ENCODE measurements at places on chromosomes 11 and 22. TPM values are rescaled to one million over a fixed set of nuclear protein-coding genes. Genes with fewer than 3 reads are reported as not detected.
A peak's percentile ranks its signal among the peaks of the same experiment; 100 is the strongest.

DNA sequence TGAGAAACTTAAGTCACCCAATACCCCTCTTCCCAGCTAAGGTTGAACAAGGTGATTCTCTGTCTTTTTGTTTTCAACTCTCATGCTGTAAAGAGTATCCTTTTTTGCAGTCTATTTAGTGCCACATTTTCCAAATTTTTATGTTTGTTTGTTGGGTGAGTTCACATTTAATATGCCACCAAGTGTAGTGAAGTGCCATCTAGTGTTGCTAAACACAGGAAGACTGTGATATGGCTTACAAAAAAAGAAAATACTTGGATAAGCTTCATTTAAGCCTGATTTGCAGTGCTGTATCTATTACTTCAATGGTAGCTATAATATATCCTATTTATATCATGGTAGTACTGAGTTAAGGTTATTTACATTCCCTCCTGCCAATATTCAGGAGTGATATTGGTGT lies 319.2 kb upstream of the CHORDC1 start:
- DNase-seq: no peak

Gene RAG1
- polyA plus RNA-seq: 0.07 TPM

GRCh38 chr11:128146926-128147605 lies 440.3 kb downstream of the ETS1 start:
- no peak for DNase-seq

DNA sequence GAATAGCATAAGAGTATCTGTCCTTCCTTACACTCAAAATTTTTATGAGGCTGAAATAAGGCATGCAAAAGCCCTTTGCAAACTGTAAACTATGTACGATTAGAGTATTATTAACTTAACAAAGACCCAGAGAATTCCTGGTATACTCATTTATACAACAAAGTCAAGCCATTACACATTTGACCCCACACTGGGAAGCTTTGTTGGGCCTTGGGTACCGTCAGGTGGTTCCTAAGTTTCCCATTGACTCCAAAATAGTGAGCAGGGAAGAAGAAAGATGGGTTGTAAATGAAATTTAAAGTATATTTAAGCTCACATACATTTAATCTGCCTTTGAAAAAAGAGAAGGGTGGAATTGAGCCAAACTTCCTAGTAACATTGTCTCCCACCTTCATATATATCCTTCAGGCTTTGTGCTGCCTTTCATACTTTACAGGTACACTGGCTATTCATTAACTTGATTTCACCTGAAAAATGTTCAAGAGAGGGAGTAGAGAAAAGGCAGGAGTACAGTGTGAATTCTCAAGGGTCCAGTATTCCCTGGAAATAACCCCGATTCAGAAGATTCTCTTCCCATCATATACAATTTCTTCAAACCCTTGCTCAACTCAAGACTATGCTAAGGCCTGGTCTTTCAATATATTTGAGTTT lies 68.6 kb downstream of the SOX6 start:
- DNase-seq: no peak

Gene ANAPC15
- 27.7 TPM for polyA plus RNA-seq

- DNase-seq: no peak
These were observed 17.9 kb downstream of the NAP1L4 start for GRCh38 chr11:2974272-2974671.

DNA sequence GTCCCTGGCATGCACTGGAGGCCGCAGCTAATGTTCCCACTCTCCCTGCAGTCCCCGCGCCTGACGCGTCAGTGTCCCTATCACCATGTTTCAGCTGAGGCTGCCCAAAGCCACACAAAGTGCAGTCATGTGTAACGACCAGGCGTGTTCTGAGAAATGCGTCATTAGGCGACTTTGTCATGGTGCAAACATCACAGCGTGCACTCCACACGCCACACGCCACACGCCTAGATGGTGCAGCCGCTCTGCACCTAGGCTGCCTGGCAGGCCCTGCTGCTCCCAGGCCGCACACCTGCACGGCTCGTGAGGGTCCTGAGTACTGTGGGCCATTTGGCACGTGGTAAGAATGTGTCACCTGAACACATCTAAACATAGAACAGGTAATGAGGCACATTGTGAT lies 2.4 kb downstream of the CRELD2 start:
- DNase-seq: peak; percentile 32

Gene MB
- polyA plus RNA-seq: not detected

GRCh38 chr11:117431436-117431835 lies 103.8 kb downstream of the CEP164 start:
- DNase-seq: no peak

DNA sequence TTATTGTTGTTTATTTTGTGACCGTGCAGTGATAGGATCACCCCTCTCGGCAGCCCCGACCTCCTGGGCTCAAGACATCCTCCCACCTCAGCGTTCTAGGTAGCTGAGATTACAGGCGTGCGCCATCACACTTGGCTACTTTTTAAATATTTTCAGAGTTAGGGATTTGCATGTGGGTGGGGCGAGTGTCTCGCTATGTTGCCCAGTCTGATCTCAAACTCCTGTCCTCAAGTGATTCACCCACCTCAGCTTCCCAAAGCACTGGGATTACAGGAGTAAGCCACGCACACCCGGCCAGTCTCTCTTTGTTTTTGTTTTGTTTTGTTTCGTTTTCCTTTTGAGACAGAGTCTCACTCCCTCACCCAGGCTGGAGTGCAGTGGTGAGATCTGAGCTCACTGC lies 1.2 kb upstream of the INTS5 start:
- DNase-seq: no peak

Gene ANGPTL5
- polyA plus RNA-seq: not detected

DNA sequence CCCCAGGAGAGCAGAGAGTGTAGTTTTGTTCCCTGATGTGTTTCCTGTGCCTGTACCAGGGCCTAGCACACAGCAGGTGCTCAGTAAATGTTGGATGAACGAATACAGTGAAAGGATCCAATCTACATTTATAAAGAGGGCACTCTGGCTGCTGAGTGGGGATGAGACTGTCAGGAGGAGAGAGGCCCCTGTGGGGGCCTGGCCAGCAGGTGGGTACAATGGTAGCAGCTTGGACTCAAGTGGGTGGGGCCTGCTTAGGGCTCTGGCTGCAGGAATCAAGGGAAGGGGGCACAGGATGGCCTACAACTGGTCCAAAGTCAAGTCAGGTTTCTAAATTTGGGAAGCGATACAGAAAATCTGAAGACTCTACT lies 156.6 kb upstream of the GRK3 start:
- DNase-seq: no peak

DNA sequence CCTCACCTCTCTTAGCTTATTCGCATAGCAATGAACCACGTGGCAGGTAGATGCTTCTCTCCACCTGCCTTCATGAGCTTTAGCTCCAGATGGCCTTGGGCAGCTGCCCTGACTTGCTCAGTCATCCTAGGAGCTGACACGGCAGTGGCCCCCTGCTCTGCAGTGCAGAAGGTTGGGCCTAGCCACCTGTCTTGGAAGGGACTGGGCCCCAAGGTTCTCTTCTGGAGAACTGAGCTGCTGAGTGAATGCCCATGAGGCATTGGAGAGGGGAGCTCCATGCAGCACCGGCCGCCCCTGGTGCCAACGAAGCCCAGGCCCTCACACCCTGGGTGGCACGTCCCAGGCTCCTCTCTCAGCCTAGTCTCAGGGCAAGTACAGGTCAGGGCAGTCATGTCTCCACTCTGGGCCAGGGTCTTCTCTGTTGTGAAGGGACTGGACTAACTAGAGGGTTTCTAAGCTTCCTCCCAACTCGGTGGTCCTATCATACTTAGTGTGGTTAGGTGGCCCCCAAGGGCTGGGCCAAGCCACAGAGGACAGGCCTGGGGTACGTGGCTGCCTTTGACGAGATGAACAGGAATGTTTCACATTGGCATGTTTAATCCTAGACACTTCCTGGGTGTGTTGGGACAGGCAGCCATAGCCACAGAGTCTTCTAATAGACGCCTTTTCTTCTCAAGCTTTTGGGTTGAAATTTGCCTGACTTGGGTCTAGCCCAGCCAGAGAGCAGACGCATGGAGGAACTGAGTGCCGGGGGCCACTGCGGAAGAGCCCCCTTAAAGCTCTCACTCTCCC lies 47.9 kb downstream of the ALX4 start:
- DNase-seq: no peak

DNA sequence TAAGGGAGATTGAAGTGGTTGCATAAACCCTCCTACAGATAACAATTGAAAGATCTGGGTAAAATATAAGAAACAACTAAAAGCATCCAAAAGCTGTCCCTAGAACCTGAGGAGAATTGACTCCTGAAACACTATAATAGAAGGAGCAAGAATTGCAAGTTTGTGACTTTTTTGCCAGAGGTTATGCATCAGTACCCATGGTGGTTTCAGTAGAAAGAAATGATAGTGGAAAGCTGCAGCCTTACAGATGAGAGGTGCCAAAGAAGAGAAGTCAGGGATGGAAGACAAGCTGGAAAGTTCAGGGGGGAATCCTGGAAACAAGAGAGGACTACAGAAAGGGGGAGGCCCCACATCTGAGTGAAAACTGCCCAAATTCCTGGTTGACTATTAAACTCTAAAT lies 80.7 kb downstream of the PACS1 start:
- DNase-seq: no peak

- no peak for DNase-seq
These were observed 41.8 kb upstream of the DEUP1 start for GRCh38 chr11:93288767-93289166.

Gene FOSL1
- polyA plus RNA-seq: 4.8 TPM

DNA sequence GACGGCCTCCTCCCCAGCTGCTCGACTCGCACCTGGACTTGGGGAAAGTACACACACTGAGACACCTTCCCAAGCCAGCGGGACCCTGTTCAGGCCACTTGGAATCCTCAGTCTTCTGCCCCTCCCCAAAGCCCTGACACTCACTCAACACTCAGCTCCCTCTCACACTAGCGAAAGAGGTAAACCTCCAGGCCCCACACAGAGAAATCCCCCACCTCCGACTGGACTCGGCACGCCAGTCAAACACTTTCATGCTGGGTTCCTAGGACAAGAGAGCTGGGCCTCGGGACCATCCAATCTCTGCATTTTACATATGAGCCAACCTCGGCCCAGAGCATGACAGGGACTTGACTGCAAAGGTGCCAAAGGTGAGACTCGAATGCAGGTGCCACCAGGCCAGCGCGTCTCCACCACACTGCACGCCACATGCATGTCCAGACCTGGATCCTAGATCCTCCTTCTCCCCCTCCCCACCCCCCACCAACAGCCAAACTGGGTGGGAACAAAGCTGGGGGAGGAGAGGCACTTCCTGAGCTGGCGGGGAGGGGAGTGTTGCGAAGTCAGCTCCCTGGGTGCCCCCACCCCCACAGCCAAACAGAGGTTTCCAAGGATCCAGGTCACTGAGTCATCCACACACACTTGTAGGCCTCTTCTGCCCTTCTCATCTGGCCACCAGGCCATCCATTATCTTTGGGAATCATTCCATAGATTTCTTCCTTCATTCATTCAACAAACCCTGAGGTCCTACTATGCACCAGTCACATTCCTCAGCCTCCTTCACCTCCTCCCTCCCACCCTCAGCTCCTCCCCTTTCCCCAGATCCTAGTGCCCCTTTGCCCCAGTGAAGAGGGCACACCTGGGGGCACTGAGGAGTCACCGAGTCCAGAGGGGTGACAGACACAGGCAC lies 10.7 kb upstream of the CD5 start:
- DNase-seq: peak; percentile 11

DNA sequence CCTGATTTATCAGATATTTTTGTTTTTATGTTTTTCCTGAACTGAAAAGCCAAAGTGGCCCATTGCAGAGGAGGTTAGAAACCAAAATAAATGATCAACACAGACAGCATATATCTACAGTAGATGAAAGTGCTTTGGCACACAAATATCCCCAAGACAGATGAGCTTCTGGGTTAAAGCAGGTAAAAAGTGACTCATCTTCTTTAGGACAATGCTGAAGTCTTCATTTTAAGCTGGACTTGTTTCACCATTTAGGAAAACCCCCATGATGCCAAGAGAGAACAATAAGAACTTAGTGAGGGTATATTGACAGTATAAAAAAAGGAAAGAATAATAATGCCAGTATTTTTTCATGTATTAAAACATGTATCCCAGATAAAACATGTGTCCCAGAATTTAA lies 100.8 kb upstream of the OR9G4 start:
- no peak for DNase-seq

- no peak for DNase-seq
These were observed 746.4 kb downstream of the BRD1 start for GRCh38 chr22:49081261-49081666.

GRCh38 chr11:131074573-131074972 lies 158.3 kb upstream of the SNX19 start:
- DNase-seq: no peak

Gene LINC01488
- not detected for polyA plus RNA-seq

GRCh38 chr22:42473484-42474193 lies 41.4 kb upstream of the NFAM1 start:
- peak; percentile 68 for DNase-seq

Gene SYVN1
- polyA plus RNA-seq: 282 TPM

DNA sequence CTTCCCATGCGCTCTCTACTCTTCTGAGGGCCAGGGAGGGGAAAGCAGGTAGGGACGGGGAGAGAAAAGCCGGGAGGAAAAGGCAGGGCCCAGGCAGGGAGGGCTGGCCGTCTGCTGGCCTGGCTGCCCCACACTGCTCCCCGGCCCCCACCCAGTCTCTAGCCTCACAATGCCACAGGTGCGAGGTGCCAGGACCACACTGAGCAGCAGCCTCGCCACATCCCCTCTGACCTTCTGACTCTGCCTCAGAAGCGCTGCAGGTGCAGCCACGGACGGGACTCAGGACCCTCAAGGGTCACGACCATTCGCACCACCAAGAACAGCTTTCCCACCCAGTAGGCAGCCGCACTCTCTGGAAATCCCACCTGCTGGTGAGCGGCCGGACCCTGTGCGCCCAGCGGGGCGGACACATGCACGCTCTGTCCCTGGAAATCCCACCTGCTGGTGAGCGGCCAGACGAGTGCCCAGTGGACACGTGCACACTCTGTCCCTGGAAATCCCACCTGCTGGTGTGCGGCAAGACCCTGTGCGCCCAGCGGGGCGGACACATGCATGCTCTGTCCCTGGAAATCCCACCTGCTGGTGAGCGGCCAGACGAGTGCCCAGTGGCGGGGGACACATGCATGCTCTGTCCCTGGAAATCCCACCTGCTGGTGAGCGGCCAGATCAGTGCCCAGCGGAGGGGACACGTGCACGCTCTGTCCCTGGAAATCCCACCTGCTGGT lies 20.1 kb downstream of the TOLLIP start:
- DNase-seq: no peak

- DNase-seq: no peak
These were observed 53.4 kb upstream of the SCUBE2 start for GRCh38 chr11:9144828-9145227.

Gene CENPM
- 34.4 TPM for polyA plus RNA-seq

- no peak for DNase-seq
These were observed 17.4 kb downstream of the C11orf24 start for GRCh38 chr11:68254421-68254820.

Gene ACRV1
- polyA plus RNA-seq: not detected

Gene PTPRJ
- polyA plus RNA-seq: 11.2 TPM

Gene CPT1B
- 109 TPM for polyA plus RNA-seq

DNA sequence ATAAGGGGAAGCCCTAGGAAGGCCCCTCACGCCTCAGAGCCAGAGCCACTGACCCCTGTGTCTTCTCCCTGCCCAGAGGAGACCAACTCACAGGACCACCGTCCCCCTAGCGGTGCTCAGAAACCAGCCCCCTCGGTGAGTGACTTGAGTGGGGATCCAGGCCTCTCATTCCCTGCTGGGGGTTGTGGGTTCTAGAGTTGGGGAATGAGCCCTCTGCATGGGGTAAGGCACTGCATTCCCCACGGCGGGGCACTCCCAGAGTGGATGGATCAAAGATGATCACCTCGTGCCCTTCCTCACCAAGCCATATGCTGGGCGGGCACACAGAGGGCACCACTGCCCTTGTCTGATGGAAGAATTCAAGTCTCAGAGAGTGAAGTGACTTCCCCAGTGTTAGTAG lies 39.7 kb downstream of the ZC3H7B start:
- DNase-seq: no peak

Measured in B cell (primary cell).